ENCODE measurements at places on chromosomes 7 and 10.
A peak's percentile ranks its signal among the peaks of the same experiment; 100 is the strongest.

GRCh38 chr7:139854803-139855497, 25.9 kb downstream of the TBXAS1 start:
- DNase-seq = peak; percentile 62

GRCh38 chr10:75304741-75305390, 69.1 kb upstream of the COMTD1 start:
- DNase-seq = no peak

- no peak for DNase-seq
Observed at GRCh38 chr7:94492601-94493000, 17.0 kb upstream of the CASD1 start.

GRCh38 chr10:23742368-23742767, 303.5 kb downstream of the OTUD1 start:
- peak; percentile 70 for DNase-seq

DNA sequence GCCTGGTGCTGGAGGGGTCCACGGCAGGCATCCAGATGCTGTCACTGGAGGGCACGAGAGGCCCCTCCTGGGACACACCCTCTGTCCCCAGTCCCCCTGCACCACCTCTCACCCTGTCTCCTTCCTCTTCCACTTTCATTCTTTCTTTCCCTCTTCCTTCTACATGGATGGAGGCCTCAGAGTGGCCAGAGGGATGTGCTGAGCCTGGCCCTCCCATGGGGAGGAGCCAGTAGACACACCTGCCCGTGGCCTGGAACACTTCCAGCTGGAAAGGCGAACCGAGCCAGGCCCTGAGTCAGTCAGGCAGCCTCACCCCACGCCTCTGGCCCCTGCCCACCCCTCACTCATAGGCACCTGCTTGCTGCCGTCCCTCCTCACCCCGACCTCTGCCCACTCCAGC, 55.9 kb upstream of the MXI1 start:
- DNase-seq = no peak

GRCh38 chr10:13913897-13914296, 327.1 kb downstream of the PRPF18 start:
- DNase-seq = no peak

All from Kasumi-1 (cell line).